Amniotic stem cell (primary cell): ENCODE measurements at places on chromosomes 5 and 9.

DNA sequence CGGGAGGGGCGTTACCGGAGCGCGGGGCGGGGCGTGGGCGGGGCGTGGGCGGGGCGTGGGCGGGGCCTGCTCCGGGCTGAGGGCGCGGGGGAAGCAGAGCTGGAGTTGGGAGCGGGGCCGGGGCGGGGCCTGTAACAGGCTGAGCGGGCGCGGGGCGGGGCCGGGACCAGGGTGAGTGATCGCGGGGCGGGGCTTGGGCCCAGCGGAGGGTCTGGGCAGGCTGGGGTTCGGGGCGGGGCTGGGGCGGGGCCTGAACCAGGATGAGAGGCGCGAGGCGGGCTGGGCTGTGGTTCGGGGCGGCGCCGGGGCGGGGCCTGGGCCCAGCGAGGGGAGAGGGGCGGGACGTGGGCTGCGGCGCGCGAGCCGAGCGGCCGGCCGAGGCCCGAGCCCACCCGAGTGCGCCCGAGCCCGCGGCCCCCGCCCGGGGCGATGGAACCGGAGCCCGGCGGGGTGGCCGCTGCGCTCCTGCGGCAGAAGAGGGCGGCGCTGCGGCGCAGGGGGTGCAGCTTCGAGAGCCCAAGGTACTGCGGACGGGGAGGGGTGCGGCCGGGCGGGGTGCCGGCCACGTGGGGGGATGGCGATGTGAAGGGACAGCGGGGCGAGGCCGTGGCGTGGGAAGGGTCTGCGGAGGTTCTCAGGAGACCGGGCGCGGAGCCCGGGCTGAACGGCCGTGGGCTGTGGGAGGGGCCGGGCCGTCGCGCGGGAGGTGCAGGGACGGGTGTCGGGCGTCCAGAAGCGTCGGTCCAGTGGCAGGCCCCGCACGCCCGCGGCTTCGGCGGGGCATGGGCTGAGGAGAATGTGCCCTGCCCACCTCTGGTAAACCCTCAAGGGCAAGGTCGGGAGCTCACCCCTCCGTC, 39.5 kb upstream of the GARNL3 start:
- peak; percentile 89 for DNase-seq

DNA sequence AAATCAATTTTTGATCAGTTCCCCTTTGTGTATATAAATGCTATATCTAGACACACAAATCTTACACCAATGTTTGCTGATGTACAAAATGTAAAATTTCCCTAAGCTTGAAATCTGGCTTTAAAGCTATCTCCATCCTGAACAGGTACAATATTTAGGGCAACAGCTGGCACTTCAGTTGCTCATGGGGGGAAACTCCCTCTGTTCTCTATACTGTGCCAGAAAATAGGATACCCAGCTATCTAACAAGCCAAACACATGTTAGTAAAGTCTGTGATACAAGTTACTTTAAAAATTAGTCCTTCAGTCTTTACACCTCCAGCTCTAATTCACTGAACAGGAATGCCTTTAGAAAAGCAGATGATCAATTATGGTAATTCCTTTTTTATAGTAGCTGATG, 191.8 kb downstream of the SLF1 start:
- DNase-seq = no peak

GRCh38 chr9:75376680-75377254, 288.5 kb downstream of the OSTF1 start:
- DNase-seq = no peak

DNA sequence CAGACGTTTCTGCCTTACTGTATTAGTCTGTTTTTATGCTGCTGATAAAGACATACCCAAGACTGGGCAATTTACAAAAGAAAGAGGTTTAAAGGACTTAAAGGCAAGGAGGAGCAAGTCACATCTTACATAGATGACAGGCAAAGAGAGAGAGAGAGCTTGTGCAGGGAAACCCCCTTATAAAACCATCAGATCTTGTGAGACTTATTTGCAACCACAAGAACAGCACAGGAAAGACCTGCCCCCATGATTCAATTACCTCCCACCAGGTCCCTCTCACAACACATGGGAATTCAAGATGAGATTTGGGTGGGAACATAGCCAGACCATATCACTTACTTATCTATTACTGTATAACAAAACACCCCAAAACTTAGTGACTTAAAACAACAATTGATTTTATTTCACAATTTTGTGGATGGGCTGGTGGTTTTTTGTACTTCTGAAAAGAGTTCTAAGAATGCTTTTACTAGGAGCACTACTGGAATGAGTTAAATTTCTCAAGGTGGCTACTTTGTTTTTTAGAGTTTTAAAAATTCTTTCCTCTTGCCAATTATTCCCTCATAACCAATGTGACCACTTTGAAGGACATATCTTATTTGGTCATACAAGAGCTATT, 10.3 kb downstream of the RUSC2 start:
- no peak for DNase-seq

GRCh38 chr5:10304932-10305331, 2.8 kb downstream of the CMBL start:
- no peak for DNase-seq

DNA sequence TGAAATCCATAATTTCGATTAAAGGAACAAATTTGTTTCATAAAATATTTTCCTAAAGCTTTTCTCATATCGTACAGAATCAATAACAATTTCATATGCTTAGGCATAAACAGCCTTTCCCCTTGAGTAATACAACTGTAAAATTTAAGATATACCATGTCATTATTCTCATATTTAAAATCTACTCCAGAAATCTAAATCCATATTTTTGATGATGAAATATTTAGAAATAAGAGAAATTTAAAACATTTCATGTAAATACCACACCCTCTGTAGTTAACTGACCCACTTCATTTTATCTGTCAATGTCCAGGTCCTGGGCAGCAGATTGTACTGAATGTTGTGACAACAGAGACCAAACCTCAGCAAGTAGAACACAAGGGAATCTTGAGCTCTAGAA, 5.1 kb downstream of the POC5 start:
- DNase-seq = no peak

DNA sequence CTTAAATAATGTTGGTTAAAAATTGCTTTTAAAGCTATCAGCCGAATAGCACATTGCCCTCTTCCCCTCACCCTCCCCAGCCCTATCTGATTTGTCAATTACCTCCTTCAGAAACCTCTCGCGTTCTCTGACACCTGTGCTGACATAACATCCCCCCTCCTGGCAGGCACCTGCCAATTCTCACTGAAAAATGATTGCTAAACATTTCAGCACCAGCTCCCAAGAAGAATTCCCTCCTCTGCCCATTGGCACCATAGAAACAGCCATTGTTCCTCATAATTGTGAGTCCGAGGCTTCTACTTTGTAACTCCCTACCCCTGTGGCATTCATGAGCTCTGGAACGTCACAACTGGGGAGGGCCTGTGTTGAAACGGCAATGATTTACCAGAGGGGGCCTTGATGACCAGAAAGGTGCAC, 20.2 kb downstream of the CDH6 start:
- DNase-seq = no peak

DNA sequence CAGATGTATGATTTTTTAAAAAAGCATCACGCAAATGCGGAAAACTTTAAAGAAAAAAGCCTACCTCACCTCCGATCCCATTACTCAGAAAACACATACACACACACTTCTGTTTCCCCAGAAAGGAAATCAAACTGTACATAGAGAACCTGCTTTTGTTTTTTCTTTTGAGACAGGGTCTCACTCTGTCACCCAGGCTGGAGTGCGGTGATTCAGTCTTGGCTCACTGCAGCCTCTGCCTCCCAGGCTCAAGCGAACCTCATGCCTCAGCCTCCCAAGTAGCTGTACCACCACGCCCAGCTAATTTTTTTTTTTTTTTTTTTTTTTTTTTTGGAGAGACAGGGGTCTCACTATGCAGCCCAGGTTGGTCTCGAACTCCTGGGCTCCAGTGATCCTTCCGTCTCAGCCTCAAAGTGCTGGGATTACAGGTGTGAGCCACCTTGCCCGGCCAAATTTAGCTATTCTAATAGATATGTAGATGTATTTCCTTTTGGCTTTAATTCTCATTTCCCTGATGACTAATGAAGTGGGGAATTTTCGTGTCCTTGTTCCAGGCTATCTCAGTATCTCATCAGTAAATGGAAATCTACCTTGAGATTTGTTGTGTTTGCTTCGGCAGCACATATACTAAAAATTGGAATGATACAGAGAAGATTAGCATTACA, 25.7 kb upstream of the EEIG1 start:
- no peak for DNase-seq

- DNase-seq = no peak
Observed at GRCh38 chr5:139708877-139709581, 60.9 kb downstream of the CXXC5 start.

- DNase-seq = no peak
Observed at GRCh38 chr5:77983482-77984199, 207.5 kb upstream of the TBCA start.

- DNase-seq = no peak
Observed at GRCh38 chr5:143601357-143601756, 197.9 kb upstream of the NR3C1 start.

DNA sequence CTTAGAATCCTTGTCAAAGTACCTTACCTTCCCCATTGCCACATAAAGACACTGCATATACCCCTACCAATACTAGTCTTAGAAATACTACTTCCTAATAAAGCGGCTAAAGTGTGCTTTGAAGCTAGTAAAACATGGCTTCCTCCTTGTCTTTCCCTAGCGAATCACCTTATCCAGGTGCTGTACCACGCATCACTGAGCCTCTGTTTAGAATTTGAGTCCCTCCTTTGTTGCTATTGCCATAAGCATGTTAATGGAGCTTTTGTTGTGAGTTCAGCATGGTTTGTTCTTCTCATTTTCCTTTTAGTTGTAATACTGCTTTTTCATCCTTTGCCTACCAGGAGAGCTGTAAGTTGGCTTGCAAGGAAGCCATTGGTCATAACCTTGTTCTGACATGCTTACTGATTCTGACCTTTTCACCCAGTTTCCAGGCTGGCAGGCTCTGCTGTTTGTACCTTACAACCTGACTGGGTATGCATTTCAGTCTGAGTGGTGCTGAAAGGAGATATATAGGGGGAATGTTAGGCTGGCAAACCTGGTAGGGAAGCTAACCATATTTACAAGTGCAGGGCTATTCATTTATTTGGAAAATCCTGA, 49.8 kb downstream of the LMNB1 start:
- no peak for DNase-seq

DNA sequence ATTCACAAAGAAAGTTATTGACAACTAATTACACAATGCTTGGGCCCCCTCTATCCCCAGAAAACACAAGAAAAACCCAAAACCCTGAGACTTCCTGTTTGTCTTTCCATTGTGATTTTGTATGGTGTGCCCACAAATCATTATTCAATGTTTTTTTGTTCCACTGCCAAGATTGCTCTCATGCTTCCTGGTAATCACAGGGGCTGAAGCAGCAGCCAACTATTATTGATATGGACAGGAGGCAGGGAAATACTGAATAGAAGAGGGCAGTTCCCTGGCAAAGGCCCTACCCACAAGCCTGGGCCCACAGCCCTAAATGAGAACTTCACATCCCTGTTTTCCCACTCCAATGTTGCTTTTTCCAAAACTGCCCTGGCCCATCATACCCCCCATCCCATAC, 21.5 kb upstream of the RFK start:
- no peak for DNase-seq

GRCh38 chr9:111994831-111995458, 98.3 kb downstream of the UGCG start:
- no peak for DNase-seq

DNA sequence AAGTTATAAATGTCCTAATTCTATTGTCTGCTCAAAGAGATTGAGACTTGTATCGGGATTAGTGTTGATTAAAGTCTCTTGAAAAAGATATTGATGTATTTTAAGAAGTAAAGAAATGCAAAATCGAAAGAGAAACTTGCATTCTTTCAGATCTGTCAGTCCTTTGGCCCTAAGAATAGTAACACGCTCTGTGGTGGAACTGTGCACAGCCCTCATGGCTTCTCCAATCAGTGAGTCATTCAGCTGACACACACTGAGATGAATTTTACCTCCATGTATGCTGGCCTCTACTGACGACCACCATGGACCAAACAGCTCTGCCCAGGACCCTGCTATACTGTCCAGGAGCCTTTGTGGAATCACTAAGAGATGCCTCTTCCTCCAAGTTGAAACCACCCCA, 232.4 kb downstream of the ESM1 start:
- DNase-seq = peak; percentile 53

- DNase-seq = no peak
Observed at GRCh38 chr5:137313526-137314175, 185.5 kb downstream of the SPOCK1 start.

GRCh38 chr5:95817430-95817829, 5.1 kb downstream of the GLRX start:
- no peak for DNase-seq

- DNase-seq = no peak
Observed at GRCh38 chr9:120524863-120525262, 55.1 kb downstream of the CDK5RAP2 start.

GRCh38 chr9:21583628-21584377, 101.7 kb upstream of the IFNE start:
- no peak for DNase-seq

DNA sequence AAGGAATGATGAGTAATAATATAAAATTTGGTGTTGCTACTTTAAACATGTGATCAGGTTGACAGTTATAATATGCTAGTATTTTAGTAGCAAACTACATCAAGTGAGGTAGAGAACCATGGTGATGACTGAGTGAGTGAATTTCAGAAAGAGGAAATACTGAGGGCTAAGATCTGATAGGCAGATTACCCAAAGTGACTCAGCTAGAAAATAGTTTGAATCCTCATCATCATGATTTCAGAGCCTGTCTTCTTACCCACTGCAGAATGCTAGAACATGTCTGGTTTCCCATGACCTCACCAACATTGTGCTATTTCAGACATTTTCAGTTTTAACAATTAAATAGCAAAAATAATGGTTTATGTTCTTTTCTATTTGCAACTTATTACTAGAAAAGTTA, 602.1 kb downstream of the TAF11L14 start:
- DNase-seq = no peak

DNA sequence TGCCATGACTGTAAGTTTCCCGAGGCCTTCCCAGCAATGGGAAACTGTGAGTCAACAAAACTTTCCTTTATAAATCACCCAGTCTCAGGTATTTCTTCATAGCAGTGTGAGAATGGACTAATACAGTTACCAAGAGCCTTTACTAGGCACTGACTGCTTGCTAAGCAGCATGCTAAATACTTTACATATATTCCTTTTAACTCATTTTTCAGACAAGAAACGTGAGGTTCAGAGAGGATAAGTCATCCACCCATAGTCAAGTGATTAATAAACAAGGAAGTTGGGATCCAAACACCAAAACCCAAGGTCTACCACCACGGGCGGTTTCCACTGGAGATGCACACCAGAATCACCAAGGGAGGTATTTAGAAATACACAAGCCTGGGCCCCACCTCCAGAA, 50.8 kb downstream of the GABBR2 start:
- no peak for DNase-seq

DNA sequence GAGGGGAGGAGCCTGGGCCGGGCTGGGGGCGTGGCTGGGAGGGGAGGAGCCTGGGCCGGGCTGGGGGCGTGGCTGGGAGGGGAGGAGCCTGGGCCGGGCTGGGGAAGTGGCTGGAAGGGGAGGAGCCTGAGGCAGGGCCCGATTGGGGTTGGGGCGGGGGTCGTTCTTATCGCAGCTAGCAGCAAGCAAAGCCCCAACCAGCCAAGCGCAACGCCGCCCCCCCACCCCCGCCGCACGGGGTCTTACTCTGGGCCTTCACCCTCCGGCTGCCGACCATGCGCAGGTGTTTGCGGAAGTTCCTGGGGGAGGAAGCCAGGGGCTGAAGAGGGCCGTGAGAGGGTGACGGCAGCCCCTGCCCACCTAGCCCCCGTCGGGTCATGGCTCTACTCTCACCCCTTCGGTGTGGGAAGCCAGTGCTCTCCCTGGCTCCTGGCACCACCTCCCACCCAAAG, 5.0 kb downstream of the NSMF start:
- DNase-seq = no peak

- peak; percentile 52 for DNase-seq
Observed at GRCh38 chr9:96686638-96687335, 31.7 kb upstream of the PRXL2C start.

- no peak for DNase-seq
Observed at GRCh38 chr9:69044240-69045219, 9.0 kb downstream of the FXN start.
